PC-9 (cell line): ENCODE measurements at places on chromosomes 4 and X.

GRCh38 chrX:118682258-118683014 is 45.0 kb upstream of the IL13RA1 start:
- DNase-seq: no peak

DNA sequence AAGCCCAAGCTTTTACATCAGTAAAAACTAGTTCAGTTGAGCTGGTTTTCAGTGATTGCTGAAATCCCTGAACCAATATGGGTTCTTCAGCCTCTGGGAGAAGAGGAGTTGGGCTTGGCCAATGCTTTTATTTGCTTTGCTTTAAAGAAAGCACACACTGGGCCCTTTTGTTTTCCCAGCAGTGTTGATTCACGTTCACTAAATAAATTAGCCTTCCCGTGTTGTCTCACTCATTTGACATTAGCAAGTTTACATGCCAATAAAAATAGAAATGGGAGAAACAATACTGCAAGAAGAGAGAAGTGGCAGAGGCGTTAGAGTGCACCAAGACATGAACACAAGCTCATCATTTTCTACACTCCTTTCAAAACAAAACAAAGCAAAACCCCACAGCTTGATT is 136.2 kb downstream of the SHROOM3 start:
- no peak for DNase-seq

GRCh38 chr4:166538491-166539005 is 665.5 kb downstream of the TLL1 start:
- no peak for DNase-seq

GRCh38 chr4:72427057-72427456 is 142.0 kb downstream of the ADAMTS3 start:
- no peak for DNase-seq

DNA sequence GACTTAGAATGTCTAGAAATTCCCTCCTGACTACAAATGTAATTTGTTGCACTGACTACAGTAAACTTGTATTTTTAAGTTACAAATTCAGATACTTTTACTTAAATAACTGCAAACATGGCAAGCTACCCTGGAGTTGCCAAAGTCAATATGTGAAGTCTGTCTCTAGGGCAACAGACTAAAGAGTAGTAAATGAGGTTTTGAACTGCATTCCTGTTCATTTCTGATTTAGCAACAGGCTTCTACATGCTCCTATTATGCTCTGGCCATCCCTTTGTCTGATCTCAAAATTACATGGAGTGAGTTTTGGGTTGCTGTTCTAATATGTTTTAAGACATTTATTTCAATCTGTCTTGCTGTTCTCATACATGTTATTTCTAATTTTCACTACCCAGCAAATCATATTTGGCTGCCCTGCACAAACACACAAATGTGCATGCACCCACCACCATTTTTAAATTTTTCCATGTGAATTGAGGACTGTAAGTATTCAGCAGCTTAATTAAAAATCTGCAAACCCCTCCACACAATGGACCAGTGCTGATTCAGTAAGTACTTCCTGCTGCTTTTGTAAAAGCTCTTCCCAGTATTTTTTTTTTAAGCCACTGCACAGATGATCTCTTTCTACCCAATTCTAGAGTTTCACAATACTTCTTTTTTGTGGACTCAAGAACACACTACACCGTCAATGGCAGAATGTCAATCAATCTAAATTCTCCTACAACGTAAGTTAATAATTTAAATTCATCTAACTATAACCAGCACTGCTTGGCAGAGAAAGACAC is 26.7 kb downstream of the SH3RF1 start:
- no peak for DNase-seq

DNA sequence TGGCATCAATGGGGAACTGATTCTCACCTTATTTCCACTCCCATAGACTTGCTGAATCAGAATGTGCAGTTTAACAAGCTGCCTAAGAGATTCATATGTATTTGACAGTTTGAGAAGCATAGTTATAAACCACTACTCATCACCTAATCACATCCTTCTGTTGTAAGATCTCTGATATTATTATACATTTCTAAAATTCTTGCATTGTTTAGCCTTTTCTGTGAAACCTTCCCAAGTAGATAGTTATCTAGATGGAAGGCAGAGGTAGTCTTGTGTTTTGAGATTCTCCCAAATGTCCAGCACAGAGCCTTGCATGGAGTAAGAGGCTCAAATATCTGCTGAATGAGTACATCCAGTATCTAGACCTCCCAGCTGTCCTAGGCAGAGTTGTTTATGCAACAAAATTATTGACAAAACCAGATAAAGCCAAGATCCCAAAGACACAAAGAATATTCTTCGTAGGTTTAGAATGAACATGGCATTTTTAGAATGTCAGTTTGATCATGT is 227.3 kb downstream of the KDR start:
- DNase-seq: no peak

GRCh38 chr4:52910115-52910514 is 48.0 kb downstream of the RASL11B start:
- DNase-seq: no peak

DNA sequence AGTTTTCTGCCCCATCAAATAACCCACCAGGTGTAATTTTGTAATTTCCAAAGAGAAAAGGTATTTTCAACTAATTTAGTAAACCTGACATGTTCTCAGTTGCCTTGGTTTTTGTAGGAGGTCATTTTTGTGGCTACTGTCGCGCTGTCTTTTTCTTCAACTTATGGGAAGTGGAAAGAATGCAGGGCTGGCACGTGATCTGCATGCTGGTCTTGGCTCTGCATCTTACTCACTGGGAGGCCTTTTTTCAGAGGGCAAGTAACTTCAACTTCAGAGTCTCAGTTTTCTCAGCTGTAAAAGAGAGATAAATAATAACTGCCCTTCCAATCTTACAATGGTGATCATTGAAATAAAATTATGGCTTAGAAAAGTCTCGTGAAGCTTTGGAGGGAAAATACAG is 109.9 kb upstream of the SMIM10 start:
- no peak for DNase-seq

DNA sequence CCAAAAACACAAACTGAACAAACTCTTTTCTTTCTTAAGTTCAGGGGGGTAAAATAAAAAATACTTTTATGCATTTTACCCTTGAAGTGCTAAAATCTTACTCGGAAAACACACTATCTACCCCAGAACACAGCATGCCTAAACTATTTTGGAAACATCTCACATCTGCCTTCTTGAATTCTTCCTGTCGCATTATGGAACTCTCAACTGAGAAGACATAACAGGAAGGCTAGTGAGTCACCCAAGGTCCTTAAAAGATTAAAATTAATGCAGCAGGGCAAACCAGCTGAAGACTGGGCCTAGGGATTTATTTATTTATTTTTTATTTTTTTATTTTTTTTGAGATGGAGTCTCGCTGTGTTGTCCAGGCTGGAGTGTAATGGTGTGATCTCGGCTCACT is 208.2 kb downstream of the APBB2 start:
- DNase-seq: no peak

- DNase-seq: no peak
Observed at GRCh38 chr4:156894234-156894633, 77.4 kb downstream of the PDGFC start.
